NCI-H2081 treated with DMSO at 0.1 percent for 48 hours (cell line): ENCODE measurements at places on chromosomes 3 and 15.

DNA sequence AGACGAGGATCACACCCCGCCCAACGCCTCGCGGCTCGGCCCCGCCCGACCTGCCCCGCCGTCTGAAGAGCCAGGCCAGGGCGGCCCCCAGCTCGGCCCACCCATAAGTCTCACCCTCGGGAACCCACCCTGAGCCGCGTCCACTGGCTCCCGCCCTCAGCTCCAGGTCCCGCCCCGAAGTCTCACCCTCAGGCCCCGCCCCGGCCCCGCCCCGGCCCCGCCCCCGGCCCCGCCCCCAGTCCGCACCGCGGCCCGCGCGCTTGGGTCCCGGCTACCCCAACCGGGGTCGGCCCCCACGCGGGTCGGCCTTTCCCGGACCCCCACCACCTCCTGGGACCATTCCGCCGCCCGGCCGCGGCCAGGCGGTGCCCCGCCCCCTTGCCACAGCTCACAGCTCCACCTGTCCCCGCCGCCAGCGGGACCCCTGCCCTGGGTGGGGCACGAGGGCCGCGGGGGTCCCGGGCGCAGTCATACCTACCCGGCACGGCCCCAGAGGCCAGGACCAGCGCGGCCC lies 489 bp downstream of the CSPG5 start:
- no peak for DNase-seq

DNA sequence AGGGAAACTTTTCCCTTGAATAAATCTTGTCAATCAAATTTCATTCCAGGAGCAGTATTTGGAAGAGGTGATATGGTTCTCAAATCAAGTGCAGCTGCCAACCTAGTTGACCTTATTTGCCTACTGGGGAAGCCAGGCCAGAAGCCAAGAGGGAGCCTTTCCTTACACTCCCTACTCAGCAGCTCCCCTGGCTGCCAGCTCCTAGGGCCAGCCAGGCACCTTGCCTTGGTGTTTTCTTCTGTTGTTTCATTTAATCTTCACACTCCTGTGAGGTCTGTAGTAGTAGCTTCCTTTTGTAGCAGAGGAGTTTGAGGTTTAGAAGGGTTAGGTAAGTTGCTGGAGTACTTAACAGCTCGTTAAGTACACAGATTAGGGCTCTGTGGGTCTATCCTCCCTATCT lies 22.6 kb downstream of the MKRN2OS start:
- no peak for DNase-seq

DNA sequence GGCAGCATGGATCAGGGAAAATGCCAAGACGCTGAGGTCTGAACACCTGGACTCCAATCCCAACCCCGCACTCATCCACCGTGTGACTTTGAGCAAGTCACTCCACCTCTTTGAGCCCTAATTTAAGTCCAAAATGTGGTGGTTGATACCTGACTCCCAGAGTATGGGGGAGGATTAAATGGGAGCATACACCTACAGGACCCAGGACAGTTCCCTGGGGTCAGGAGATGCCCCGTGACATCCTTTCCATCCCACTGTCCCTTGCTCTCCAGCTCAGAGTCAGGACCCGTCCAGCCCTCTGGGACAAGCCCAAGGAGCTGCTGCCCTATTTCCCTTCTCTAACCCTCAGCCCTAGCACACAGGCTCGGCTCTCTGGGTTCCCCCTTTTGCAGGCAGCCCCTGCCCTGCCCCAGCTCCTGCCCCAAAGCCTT lies 276.4 kb downstream of the XXYLT1 start:
- DNase-seq: no peak

DNA sequence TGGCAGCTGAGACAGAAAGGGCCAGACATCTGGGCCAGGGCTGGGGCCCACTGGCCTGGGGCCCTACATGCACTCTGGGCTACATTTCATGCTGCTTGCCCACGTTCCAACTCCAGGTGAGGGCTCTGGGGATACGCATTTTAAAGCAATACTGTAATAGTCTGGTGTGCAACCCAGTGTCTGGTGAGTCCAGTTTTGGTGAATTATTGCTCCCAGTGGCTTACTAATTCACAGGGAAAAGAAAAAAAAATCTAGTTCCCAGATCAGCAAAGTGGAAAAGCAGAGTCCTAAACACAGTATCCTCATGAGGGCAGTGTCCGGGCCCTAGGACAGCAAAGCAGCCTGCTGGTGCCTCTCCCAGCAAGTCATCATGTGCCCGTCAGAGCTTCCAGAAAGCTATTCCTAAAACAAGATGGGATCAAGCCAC lies 82.4 kb downstream of the CCNL1 start:
- no peak for DNase-seq

- DNase-seq: no peak
Measured at GRCh38 chr15:25967116-25967515, 104.0 kb upstream of the ATP10A start.

GRCh38 chr15:64755427-64755940 lies 19.9 kb downstream of the RBPMS2 start:
- no peak for DNase-seq
